ENCODE measurements at places on chromosomes 4 and X.
A peak's percentile ranks its signal among the peaks of the same experiment; 100 is the strongest.

- DNase-seq, result no peak
These were observed 706.9 kb upstream of the TENM3 start for GRCh38 chr4:181536196-181536746.

- peak; percentile 3 for DNase-seq
These were observed at the start of gene SCML2 for GRCh38 chrX:18354369-18355223. Gene SCML2, minus strand, starts transcription at chrX:18354688. Its CDS starts 20,617 bp downstream, at chrX:18334071.

DNA sequence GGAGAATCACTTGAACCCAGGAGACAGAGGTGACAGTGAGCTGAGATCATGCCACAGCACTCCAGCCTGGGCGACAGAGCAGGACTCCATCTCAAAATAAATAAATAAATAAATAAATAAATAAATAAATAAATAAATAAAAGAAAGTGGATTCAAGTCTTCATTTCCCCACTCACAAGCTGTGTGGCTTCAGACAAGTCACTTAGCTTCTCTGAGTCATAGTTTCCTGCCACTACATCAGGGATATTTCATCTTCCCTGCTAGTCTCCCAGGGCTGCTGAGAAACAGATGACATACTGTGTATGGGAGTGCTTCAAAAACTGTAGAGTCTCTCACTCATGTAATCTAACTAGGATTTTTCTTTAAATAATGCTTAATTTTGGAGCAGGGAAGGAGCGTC, 37.2 kb downstream of the TBC1D9 start:
- DNase-seq, result no peak

- no peak for DNase-seq
These were observed 17.8 kb downstream of the PDK3 start for GRCh38 chrX:24482823-24483415.

GRCh38 chr4:155072417-155072816, 136.0 kb upstream of the NPY2R start:
- no peak for DNase-seq

DNA sequence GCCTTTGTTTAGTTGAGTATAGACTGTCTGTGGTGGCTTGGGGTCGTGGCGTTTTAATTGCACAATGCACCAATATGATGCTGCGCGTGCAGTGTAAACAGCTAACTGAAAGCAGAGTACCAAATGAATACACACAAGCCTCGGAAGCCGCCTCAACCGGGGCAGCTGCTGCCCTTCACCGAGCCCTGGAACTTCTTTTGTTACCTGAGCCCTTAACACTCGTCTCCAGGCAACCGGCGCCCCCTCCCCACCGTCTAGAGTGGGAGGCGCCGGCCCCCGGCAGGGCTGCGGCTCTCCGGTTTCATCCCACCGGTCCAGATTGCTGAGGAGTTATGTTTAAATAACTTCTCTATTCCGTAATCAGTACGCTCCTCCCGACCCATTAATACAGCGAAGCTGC, 173.2 kb upstream of the TBL1X start:
- DNase-seq, result no peak

- no peak for DNase-seq
These were observed 320.0 kb downstream of the IDS start for GRCh38 chrX:149185087-149185486.

DNA sequence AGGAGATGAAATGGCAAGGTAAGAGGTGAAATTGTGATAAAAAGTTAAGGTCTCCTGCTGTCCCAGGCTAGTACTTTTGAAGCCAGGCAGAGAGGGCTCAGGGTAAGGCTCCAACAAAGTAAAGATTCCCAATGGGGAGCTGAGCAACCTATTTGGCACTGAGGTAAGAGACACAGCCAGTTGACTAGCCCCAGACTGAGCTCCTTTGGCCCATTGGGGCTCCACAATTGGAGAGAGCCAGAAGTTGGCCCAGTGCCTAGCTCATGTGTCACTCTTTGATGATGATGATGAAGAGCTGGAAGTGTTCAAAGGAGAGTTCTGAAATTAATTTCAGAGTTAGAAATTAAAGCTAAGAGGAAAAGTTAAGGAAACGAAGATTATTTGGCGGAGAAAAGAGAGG, 94.6 kb downstream of the RLIM start:
- DNase-seq, result no peak
